ENCODE measurements at places on chromosomes 6 and 20.

- no peak for DNase-seq
Measured at GRCh38 chr20:20364593-20365479, 3.1 kb upstream of the INSM1 start.

- DNase-seq, result no peak
Measured at GRCh38 chr6:33609528-33609927, 11.6 kb upstream of the ITPR3 start.

- DNase-seq, result no peak
Measured at GRCh38 chr20:48733296-48733790, 94.5 kb downstream of the PREX1 start.

DNA sequence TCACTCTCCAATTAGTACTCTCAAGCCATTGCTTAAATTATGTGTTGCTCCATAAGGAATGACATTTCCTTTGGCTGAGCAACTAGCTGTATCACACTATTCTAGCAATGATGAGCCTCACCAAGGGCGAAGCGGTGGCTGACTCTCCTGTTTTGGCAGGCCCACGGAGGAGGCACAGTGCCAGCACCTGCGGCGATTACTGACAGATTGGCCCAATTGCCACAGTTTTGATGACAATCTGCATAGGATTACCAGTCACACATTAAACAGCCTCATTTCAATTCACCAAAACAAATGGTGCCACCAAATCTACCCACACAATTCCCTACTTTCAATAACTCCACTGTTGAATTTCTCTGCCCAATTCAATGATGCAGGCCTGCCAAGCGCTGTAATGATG, 286.9 kb downstream of the PTPRK start:
- no peak for DNase-seq

GRCh38 chr6:38610050-38610625, 29.6 kb downstream of the BTBD9 start:
- no peak for DNase-seq

DNA sequence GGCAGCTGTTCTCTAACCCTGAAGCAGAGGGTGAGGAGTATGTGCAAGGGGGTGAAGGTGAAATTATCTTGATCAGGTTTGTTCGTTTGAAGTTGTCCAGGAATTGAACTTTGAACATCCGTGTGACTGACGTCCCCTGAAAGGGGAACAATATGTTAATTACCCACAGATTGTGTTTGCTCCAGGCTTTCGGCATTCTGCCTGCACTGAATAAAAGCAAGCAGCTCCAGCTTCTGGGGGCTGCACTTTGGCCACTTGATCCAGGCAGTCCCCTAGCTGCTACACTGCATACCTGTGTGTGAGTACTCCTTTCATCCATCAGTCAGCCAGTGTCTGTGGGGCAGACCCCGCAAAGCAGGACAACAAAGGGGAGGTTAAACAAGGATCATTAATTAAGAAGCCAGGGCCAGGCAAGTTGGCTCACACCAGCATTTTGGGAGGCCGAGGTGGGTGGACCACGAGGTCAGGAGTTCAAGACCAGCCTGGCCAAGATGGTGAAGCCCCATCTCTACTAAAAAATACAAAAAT, 104.8 kb upstream of the BTN3A2 start:
- no peak for DNase-seq

DNA sequence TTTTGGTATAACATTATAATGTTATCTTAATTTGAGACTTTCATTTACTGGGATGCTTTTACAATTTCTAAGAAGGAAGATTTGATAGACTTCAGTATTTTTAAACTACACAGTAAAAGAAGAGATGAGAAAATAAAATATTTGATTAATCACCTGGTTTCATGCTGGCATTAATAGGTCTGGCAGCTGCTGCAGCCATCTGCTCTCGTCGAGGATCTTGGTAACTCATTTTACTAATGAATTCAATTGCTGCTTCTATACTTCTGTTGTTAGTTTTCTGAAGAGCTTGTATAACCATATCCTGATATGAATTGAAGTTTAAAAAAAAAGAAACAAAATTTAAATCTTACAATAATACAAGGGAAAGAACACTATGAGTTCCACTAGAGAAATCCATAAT, 23.0 kb downstream of the LATS1 start:
- no peak for DNase-seq

DNA sequence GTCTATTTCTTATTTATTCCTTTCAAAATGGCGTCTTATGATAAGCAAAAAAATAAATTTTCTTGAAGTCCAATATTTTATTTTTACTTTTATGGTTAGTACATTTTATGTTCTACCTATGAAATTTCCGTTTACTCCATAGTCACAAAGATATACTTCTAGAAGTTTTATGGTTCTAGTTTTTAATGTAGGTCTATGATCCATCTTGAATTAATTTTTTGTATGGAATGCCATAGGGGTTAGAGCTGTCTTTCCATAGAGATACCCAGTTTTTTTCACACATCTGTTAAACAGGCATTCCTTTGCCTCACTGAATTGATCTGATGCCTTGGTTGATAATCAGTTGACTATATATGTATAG, 24.9 kb upstream of the ASIP start:
- no peak for DNase-seq

GRCh38 chr6:39754514-39755115, 29.4 kb upstream of the KIF6 start:
- no peak for DNase-seq

DNA sequence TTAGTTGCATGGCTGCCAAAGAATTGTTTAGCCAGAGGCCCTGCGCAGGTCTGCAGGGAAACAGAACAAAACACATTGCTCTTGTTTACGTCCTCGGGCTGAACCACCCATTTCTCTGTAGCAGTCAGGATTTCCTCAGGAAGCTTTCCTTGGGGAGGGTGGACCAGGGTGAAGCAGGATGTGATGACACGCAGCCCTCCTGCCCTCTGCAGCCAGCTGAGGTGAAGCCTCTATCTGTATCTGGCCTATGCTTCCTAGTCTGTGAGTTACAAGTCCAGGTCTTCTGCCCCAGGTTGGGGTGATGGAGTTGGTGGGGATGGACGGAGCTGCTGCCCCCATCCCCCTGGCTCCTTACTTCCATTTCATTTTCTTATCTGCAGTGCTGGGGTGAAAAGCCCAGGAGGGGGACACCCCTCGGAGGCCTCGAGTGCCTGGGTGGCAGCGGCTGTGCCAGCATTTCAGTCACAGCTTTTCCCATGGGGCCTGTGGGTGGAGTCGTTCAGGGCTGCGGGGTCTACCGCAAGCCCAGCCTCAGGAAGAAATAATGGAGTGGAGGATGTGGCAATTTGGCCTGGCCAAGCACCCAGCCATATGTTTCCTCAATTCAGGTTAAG, 24.9 kb downstream of the SASH1 start:
- DNase-seq, result no peak

DNA sequence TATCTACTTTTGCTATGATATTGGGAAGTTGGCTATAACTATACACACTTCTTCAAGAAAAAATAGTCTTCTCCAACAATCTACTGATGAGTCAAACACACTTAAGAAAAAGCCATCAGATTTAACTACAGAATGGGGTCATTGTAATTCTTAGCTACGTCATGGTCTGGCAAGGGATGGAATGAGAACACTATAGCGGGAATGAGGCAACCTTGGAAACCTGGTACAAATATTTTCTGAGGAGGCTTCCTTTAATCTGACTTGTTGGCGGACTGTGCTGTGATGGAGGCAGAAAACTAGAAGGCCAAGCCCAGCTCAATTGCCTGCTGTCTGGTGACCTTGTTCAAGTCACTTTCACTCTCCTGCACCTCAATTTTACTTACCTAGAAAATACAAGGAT, 586.8 kb upstream of the JAG1 start:
- no peak for DNase-seq

DNA sequence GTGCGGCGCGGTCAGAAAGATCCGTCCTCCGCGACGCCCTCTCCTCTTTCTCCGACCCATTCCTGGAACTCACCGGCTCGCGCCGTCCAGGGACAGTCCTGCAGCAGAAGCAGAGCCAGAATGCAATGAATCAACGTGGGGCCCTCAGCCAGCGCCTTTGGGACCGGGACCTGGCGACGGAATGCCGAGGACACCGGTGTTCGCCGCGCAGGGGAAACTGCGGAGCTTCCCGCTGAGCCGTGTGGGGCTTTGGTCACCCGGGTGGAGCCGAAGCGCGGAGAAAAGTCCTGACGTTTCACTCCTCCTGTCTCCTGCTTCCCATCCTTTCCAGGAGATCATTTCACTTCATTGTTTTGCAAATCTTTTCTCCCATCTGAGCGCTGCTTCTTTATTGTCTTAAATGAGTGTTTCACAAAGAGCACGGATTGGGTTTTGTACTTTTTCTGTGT, 26.5 kb downstream of the ULBP1 start:
- DNase-seq, result no peak

DNA sequence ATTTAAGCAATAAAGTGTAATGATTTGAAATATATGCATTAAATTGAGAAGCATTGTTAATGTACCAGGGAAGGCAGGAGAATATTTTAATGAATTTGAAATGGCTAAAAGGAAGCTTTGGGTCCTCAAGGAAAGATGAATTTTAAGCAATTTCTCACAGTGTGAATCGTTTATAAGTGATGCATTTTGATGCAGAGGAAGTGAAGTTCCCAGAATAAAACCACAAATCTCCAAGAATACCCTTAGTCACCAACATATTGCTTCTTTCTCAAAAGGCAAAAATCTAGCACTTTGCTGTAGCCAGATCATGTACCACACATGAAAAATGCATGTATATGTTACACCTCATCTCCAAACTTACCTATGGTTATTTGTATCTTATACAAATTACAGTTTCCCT, 11.7 kb downstream of the TPD52L1 start:
- no peak for DNase-seq

DNA sequence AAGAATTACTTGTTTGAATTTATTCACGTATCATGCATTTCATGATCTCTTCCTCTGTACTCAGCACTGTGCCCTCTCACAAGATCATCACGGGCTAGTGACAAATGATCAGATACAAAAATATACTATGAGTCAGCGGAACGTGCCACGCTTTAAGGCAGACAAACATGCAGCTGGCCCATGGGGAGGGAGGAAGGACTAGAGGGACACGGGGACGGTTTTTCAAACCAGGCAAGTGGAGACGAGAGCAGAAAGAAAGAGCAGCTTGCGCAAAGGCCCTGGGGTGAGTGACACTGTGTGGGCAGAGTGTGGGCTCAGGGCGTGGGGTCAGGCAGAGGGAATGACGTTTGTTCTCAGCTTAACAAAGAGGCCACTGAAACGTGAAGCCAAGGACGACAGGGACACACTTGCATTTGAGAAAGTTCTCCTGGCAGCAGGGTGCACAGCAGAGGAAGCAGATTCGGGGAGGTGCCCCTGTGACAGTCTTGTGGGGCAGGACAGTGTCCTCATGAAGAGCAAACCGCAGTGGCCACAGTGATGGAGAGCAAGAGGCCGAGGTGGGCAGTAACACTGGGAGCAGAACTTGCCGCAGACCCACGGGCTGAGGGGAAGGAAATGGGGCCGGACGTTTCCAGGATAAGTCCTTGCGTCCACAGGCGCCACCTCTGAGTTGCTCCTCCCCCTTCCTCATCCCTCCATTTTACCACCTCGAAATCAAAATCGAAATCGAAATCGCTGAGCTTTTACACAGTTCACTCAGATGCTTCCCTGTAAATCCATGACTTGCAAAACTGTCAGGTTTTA, 6.9 kb upstream of the RPS6KA2 start:
- no peak for DNase-seq

DNA sequence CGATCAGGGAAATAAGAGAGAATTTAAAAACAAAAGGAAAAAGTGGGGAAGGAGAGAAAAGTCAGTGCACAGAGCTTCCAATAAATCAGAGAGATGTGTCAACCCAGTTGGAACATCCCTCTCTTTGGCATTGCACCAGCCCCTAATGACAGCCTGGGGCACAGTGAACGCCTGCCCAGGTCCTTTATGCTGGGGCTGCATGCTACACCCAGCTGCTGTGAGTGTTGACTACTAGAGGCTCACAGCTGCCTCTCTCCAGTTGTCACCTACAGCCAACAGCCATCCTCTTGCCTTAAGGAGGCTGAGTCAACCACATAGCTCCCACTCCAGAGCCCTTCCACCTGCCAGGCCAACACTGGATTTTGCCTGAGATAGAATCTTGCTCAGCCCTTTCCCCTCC, 19.0 kb downstream of the OR2H2 start:
- DNase-seq, result no peak

DNA sequence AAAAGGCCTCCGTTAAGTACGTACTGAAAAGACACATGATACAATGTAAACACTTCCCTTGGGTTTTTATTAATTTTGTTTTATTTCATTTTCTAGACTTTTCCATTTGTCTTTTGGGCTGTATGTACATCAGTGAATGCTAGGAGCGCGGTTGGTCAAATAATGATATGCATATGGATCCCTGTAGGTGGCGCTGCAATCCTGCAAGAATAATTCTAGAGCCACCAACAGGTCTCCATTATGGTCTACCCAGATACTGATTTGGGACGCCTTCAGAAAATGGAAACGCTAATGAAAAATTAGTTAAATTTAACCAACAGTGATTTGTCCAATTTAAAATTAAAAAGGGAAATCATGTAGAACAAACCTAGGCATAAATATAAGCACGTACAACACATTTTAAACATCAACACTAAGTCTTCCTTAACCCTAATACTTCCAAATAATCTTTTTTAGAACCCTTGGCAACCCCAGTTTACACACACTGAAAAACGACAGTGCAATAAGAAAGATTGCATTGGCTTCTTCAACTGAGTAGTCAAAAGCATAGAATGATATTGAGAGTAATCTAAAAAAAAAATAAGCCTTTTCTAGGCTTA, 433.5 kb downstream of the RFPL4B start:
- DNase-seq, result peak; percentile 68

- DNase-seq, result no peak
Measured at GRCh38 chr6:89035252-89036101, 45.1 kb upstream of the PNRC1 start.

- DNase-seq, result no peak
Measured at GRCh38 chr6:16473184-16473907, 235.0 kb downstream of the GMPR start.

GRCh38 chr6:24744911-24745310, 26.0 kb upstream of the C6orf62 start:
- DNase-seq, result no peak

GRCh38 chr6:132929141-132929540, 114.8 kb downstream of the RPS12 start:
- peak; percentile 70 for DNase-seq

GRCh38 chr20:16432466-16433292, 140.6 kb downstream of the KIF16B start:
- no peak for DNase-seq

GRCh38 chr6:83199173-83199862, 6.2 kb downstream of the RWDD2A start:
- no peak for DNase-seq

- DNase-seq, result no peak
Measured at GRCh38 chr6:94376876-94377275, 957.5 kb upstream of the EPHA7 start.

Data from NCI-H1048 (cell line).